ENCODE measurements at places on chromosomes 5 and 9.

GRCh38 chr9:16543686-16544085, 326.8 kb downstream of the BNC2 start:
- DNase-seq = no peak

- no peak for DNase-seq
Measured at GRCh38 chr9:20870115-20870514, 161.3 kb downstream of the HACD4 start.

GRCh38 chr5:123518111-123518510, 6.1 kb downstream of the CSNK1G3 start:
- no peak for DNase-seq

- DNase-seq = no peak
Measured at GRCh38 chr5:127863610-127864395, 160.6 kb downstream of the CCDC192 start.

DNA sequence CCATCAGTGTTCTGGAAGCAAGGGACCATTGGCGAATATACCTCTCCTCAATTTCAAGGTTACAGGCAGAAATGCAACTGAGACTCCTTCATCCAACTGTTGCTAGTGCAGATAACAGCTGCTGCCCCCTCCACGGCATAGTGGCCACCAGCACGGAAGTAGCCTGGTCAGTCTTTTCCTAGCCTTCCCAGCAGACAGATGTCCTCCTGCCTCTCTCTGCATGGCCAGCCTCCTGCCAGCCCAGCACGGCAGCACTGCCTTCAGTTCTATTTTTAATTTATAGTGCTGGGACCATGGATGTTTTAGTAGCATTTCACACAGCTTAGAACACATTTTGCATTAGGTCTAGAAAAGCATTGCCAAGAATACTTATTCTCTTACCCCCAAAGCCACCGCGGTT, 188.6 kb downstream of the CFAP90 start:
- DNase-seq = no peak

- no peak for DNase-seq
Measured at GRCh38 chr5:127647361-127647958, 1.4 kb upstream of the CTXN3 start.

- no peak for DNase-seq
Measured at GRCh38 chr5:177100714-177101121, 14.0 kb downstream of the FGFR4 start.

DNA sequence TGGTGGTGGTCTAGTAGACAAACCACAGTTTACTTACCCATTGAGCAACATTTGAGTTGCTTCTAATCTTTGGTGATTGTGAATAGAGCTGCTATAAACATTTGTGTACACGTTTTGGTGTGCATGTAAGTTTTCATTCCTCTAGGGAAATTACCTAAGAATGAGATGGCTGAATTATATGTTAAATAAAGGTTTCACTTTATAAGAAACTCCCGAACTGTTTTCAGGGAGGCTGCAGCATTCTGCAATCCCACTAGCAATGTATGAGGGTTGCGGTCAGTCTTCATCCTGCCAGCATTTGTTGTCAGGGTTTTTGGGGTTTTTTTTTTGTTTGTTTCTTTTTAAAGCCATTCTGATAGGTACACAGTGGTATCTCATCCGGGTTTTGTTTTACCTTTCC, 45.7 kb upstream of the PPARGC1B start:
- DNase-seq = no peak

- DNase-seq = no peak
Measured at GRCh38 chr5:76805821-76806505, 12.9 kb upstream of the F2RL1 start.

DNA sequence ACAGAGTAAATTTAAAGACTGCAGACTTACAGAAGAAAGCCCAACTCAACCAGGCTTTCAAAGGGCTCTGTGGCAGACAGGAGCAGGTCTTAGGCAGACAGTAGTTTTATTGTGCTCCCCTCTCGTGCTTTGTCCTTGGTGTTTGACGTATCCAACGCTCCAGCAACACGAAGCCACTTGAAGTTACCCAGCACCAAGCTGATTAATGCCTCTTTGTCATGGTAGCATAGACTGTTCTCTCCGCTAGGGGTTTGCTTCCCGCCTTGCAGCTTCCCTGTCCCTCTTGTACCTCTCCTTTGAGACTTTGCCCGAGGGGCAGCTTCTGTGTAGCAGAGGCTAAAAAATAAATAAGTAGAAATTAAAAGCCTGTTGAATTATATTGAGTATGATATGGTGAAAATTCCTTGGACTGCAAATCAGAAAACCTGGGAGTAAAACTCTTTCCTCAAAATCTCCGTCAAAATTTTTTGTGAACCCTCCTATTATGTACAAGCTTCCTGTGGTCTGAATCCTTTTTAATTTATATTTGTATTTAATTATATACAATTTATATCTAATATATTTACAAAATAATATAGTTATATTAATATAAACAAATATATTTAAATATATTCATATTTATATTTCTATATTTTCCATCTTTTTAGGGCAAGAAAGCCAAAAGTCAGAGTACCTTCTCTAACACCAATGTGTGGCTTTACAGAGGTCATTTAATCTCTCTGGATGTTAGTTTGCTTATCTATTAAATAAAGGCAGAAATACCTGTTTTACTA, 405.4 kb downstream of the DMAC1 start:
- no peak for DNase-seq

DNA sequence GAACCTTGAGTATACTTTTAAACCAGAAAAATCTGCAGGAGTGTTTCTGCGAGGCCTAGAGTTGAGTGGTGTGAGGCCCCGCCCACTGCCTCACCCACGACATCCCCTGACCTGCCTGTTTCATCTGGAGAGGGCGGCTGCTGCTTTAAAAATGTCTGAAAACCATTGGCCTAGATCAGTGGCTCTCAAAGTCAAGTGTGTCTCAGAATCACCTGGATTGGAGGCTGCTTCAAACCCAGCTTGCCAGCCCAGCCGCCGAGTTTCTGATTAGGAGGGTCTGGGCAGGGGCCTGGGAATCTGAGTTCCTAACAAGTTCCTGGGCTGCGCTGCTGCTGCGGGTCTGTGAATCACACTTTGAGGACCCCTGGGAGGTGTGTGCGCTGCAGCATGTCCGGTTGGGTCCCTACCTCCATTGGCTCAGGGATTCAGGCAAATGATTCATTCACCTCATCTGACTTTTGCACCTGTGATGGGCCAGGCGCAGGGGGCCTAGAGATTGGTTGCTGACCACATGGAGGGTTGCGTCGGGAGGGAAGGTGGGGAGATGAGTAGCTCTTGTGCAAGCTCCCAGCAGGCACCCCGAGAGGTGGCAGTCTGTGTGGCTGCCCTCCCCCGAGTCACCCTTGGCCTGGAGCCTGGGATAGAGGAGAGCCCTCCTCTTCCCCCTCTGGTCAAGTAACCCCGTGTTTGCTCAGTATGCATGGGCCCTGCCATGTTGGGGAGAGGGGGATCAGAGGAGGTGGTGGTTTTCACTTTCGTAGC, 27.6 kb upstream of the HMCN2 start:
- no peak for DNase-seq

- no peak for DNase-seq
Measured at GRCh38 chr9:134656334-134657006, 14.9 kb downstream of the COL5A1 start.

GRCh38 chr5:158549311-158549710, 550.4 kb downstream of the EBF1 start:
- DNase-seq = no peak

DNA sequence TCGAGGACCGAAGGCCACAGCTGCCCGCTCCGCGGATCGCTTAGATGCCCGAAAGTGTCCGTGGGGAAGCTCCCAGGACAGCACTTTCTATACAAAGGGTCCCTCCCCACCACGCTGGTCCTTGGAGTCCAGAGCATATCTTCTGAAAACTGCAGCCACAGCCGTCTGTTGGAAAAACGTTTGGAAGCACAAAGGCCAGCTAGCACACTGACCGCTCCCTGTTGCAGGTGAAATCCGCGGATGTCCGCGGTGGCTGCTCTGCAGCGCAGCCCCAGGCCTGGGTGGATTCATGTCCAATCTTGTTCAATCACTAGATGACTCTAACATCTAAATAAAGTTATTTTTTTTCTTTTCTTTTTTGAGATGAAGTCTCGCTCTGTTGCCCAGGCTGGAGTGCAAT, 32.8 kb upstream of the FANCC start:
- no peak for DNase-seq

GRCh38 chr5:139954022-139954421, 89.1 kb downstream of the NRG2 start:
- DNase-seq = no peak

GRCh38 chr5:10331341-10331796, 22.1 kb upstream of the MARCHF6 start:
- DNase-seq = no peak

DNA sequence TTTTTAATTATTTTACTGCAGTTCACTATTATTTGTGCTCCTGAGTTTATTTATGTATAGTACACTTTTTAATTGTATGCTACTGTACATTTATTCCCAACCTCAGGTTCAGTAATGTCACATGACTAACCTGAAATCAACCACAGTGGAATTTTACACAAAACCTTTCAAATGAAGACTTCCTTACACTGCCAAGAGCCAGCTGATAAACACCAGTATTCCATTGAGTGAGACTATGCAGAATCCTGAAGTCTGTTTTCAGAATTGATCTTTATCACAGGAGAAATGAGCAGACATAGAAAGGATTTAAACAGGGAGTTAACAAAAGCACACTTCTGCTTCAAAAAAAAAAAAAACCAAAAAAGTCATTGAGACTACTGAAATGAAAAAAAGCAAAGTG, 219.5 kb downstream of the PRR16 start:
- no peak for DNase-seq

GRCh38 chr9:136861874-136862457, 4.1 kb downstream of the EDF1 start:
- no peak for DNase-seq

GRCh38 chr5:175731756-175732465, 74.0 kb downstream of the HRH2 start:
- DNase-seq = no peak

- DNase-seq = no peak
Measured at GRCh38 chr5:159133041-159133741, 33.5 kb upstream of the EBF1 start.

DNA sequence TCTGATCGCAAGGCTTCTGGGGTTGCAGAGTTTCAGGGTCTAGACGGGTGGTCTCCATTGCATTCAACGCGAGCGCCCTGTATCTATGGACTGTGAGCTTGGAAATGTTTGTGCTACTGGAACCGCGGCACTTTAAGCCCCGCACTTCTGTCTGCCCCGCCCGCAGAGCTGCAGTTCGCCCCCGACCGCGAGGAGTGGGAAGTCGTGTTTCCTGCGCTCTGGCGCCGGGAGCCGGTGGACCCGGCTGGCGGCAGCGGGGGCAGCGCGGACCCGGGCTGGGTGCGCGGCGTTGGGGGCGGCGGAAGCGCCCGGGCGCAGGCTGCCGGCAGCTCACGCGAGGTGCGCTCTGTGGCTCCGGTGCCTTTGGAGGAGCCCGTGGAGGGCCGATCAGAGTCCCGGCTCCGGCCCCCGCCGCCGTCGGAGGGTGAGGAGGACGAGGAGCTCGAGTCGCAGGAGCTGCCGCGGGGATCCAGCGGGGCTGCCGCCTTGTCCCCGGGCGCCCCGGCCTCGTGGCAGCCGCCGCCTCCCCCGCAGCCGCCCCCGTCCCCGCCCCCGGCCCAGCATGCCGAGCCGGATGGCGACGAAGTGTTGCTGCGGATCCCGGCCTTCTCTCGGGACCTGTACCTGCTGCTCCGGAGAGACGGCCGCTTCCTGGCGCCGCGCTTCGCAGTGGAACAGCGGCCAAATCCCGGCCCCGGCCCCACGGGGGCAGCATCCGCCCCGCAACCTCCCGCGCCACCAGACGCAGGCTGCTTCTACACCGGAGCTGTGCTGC, 1.0 kb downstream of the ADAMTS19 start:
- no peak for DNase-seq

GRCh38 chr9:124879226-124879625, 17.3 kb downstream of the ARPC5L start:
- no peak for DNase-seq

- no peak for DNase-seq
Measured at GRCh38 chr9:136351252-136351800, 12.2 kb downstream of the DNLZ start.

DNA sequence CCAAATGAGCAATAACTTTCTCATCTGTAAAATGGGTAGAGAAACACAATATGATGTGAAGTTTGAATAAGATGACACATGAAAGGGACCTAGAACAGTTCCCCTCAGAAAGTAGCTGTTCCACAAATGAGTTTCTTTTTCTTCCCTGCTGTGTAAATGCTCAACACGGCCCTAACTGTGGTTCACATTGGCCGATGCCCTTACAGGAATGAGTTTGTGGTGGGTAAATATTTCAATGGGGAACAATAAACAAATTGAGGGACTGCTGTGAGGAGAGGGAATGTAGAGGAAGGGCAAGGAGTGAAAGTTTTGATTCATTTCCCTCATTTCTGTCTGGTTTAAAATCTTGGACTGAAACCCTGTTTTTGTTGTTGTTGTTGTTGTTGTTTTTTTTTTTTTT, 12.8 kb downstream of the C6 start:
- no peak for DNase-seq

DNA sequence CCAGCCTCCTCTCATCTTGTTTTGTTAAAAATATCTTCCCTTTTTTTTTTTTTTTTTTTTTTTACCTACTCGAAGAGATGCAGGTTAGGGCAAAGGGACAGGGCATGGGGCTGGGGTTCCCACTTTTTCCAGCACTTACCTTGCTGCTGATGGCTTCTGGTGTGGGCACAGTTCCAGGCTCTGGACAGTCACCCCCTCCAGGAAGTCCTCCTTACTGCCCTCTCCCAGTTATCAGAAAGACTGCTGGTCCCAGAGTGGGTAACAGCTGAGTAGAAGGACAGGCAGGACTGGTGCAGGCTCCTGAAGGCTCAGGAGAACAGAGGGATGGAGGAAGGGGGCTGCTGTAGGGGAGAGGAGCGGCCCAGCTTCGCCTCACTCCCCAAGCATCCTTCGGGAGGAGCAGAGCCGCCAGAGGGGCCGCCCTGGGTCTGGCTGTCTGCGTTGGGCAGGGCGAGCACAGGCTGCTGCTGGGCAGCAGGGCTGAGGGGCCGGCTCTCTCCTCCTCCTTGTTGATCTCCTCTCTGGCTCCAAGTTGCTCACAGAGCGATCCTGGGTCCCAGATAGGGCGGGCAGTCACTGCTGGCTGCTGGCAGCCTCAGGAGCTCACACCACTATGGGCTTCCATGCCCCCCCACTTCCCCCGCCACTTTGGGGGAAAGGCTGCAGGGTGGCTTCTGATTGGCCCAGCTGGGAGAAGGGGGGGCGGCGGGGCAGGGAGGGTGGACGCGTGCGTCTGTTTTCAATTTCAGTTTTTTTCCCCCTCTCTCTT, at the start of gene PDGFRB:
PDGFRB (minus strand) TSS at position 588 of the 769 bp plus-strand sequence. CDS start 18,798 bp downstream, outside the sequence.
- DNase-seq = peak; percentile 48

GRCh38 chr9:37555786-37556185, 20.4 kb downstream of the FBXO10 start:
- DNase-seq = no peak

GRCh38 chr5:167814040-167814439, 477.4 kb upstream of the WWC1 start:
- no peak for DNase-seq

DNA sequence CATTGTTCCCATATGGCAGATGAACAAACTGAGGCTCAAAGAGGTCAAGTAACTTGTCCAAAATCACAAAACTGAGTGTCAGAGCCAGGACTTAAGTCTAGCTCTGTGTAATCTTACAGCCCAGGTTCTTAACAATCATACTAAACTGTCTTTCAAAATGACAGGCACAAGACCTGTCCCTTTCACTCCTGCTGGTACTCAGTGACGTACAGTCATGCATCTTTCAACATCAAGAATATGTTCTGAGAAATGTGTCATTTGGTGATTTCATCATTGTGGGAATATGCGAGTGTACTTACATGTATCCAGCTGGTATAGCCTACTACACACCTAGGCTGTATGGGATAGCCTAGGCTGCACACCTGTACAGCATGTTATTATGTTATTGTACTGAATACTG, 646.8 kb upstream of the WWC1 start:
- DNase-seq = no peak

- DNase-seq = no peak
Measured at GRCh38 chr5:57037355-57037754, 85.4 kb upstream of the MIER3 start.

All from activated CD8-positive, alpha-beta memory T cell treated with anti-CD3 and anti-CD28 coated beads for 1 hour (primary cell).